ENCODE measurements at places on chromosomes 6 and 20.

DNA sequence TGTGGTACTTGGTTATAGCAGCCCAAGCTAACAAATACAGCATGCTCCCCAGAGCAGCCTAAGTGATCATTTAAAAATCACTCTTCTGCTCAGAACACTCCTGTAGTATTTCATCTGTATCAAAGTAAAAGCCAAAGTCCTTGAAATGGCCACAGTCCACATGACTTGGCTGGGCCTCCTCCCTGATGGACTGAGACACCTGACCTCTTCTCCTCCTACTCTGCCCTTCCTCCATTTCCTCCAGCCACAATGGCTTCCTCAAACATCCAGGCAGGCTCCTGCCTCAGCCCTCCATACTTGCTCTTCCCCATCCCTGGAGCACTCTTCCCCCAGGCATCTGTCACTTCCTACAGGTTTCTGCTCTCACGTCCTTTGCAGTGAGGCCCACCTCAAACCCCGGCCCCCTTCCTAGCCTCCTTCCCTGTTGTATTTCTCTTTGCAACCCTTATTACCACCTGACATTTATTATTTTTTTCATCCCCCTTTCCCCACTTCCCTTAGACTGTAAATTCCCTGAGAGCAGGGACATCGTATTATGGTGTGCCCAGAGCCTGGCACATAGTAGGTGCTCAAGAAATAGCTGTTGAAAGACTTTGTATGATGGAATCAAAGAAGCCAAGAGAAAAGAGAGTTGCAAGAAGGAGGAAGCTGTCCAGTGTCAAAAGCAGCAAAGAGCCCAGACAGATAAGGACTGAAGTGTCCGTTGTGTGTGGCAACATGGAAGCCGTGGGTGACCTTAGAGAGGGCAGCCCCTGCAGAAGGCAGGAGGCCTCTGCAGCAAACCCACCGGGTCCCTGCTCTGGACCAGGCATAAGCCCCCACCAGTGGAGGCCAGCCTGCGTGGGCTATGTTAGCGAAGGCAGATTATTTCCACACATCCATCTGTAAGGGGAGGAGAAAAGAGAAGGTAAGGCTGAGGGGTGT is 87.5 kb downstream of the TRERF1 start:
- DNase-seq = no peak

- DNase-seq = no peak
These were observed 96.5 kb downstream of the ALDH8A1 start for GRCh38 chr6:134853111-134854055.

GRCh38 chr6:158548418-158549161 is 11.3 kb upstream of the TMEM181 start:
- DNase-seq = no peak

- DNase-seq = peak; percentile 55
These were observed at the start of gene SERPINB6 for GRCh38 chr6:2971420-2972218. Gene SERPINB6, minus strand, starts transcription at chr6:2971567. Its CDS starts 12,235 bp downstream, at chr6:2959332.

- DNase-seq = no peak
These were observed 162.4 kb downstream of the CDKAL1 start for GRCh38 chr6:20696676-20697075.

- DNase-seq = no peak
These were observed 58.9 kb downstream of the FOXO3 start for GRCh38 chr6:108619431-108620197.

GRCh38 chr6:131755597-131755996 is 44.8 kb upstream of the CTAGE9 start:
- no peak for DNase-seq

DNA sequence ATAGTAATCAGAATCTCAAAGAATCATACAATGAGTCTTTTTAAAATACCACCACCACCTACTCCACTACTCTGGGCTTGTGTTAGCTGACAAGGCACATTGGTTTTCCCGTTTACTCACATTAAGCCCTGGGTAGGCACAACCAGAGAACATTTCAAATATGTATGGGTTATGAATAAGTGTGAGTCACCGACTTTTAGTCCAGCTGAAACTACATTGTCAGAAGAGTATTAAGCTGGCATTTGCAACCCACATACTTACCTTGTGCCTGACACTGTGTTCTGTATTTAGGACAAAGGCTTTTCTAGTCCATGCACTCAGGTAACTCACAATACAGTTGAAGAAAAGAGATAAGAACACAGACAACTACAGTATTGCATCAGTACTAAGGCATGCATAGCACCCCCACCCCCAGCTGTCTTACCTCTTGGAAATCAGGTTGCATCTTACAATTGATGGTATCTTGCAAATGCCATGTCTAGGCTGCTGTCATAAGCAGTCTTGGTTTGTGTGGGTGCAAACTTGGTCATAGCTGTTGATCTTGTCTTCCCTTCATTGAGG is 40.3 kb upstream of the AHI1 start:
- DNase-seq = peak; percentile 70

Data from activated CD4-positive, alpha-beta T cell treated with anti-CD3 and anti-CD28 coated beads for 36 hours (primary cell).